ENCODE measurements at places on chromosomes 13 and 19.
A peak's percentile ranks its signal among the peaks of the same experiment; 100 is the strongest.

- H3K4me1 ChIP-seq: no peaks in the 10 kb centered on the region
- peak within 1 kb of the TSS; percentile 57 for H3K4me3 ChIP-seq
- no peak for DNase-seq
- peaks cover 74% of the 10 kb centered on the region for H3K36me3 ChIP-seq
- H3K27ac ChIP-seq: no peak within 1 kb of the TSS
- no peaks in the 10 kb centered on the region for H3K27me3 ChIP-seq
These were observed at the start of gene ZNF577 for GRCh38 chr19:51887522-51888498. Gene ZNF577, minus strand, starts transcription at chr19:51887951. Its CDS starts 7,569 bp downstream, at chr19:51880382.

GRCh38 chr13:50275392-50276063 is 260.3 kb downstream of the KCNRG start:
- peaks cover 54% of the 10 kb centered on the region for H3K27me3 ChIP-seq
- H3K4me1 ChIP-seq: no peaks in the 10 kb centered on the region
- DNase-seq: no peak

DNA sequence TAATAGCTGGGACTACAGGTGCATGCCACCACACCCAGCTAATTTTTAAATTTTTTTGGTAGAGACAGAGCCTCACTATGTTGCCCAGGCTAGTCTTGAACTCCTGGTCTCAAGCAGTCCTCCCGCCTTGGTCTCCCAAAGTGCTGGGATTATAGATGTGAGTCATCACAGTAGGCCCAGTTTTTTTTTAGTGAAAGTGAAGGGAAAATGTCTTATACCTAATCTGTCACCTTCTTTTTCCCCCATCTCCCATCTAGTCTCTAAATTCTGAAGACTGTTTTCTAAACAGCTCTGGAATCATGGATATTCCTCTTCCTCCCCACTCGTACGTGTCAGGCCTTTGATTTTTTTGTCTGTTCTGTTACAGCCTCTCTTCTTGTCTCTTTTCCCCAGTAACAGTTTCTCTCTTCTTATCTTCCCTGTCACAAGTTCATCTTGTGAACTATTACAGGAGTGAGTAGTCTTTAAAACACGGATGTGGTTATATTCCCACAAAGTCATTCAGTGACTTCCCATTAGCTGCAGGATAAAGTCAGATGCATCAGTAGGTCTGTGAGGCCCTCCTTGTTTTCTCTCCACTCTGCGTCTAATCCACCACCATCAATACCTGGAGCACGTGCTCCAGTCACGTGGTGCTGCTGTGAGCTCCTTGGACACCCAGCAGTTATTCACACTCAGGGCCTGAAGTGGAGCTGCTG is 2.9 kb downstream of the CDC16 start:
- H3K27ac ChIP-seq: peak overlapping the region; percentile 28
- H3K27me3 ChIP-seq: no peaks in the 10 kb centered on the region
- DNase-seq: no peak
- peaks cover 29% of the 10 kb centered on the region for H3K4me1 ChIP-seq

GRCh38 chr19:791007-791566 is 6.2 kb upstream of the PTBP1 start:
- H3K27ac ChIP-seq: no peak overlapping the region
- no peaks in the 10 kb centered on the region for H3K4me1 ChIP-seq
- H3K27me3 ChIP-seq: peaks cover 10% of the 10 kb centered on the region
- DNase-seq: no peak
- no peak overlapping the region for H3K4me3 ChIP-seq

DNA sequence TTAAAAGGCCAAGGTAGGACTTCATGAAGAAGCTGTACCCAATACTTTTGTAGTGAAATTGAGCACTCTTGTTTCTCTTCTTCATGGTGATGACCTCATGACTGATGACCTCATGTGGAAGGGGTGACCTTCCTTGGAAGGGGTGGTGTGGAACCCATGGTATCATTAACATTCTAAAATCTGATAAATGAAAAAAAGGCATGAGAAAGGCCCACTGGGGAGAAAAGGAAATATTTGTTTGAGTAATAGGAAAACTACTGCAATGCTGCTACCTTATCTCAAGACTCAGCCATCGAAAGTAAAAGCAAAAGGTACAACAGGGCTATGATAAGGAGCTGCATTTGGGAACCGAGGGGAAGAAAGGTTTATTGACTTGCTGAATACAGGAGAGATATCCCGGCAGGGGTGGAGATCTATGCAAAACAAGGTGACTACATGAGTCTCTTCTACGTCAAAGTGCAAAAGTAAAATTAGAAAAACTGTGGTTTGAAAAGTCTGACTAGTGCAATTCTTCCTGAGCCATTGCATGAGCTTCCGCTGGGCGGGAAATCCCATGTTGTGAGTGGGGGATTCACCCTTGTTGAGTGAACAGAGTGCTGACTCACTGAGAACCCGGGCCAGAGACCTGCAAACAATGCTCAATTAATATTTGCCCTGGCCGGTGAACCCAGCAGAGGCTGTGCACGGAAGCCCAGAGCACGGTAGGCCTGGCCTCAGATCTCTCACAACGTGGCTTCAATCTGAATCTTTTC is 138.9 kb upstream of the RFC3 start:
- H3K4me3 ChIP-seq: peak overlapping the region; percentile 76
- DNase-seq: peak; percentile 53
- H3K27me3 ChIP-seq: no peaks in the 10 kb centered on the region
- peaks cover 15% of the 10 kb centered on the region for H3K36me3 ChIP-seq

All from activated T-helper 2 cell treated with anti-CD3 and anti-CD28 coated beads, Interferon-gamma antibody, Interleukin-2, Interleukin-4, amounts not matched to agents 10 μg/mL and 5 μg/mL and 100 μg/mL, durations not matched to agents 14 hours and 24 hours and 36 hours (primary cell).